ENCODE measurements at places on chromosomes 11 and 22.

DNA sequence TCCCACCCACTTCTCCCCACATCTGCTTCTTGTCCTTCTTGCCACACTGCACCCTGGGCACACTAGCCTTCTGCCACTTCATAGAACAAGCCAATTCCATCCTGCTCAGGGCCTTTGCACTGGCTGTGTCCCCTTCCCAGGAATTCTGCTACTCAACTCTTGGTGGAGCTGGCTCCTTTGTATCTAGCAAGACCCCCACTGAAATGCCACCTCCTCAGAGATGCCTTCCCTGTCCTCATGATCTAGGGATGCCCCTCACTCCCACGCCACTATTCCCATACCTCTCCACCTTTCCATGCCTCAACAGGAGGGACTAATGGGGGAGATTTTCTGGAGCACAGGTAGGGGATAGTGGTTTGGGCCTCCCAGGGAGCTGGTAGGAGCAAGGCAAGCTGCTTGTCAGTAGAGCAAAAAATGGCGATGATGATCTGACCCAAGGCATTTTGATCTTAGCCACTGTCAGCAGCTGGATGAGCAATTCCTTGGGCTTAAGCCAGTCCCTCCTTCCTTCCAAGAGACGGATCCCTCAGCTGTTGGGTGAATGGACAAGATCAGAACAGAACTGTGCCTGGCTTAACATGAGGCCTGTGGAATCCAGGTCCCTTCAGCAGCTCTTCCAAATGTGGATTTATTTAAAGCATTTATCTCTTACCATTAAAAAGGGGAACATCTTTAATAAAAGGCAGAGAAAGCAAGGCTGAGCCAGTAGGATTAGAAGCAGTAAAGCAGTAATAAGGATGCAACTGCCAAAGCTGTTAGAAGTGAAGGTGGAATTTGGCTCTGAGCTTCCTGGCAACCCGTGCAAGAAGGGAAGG lies 4.0 kb upstream of the PRDM11 start:
- DNase-seq = no peak

GRCh38 chr11:107719557-107720302 lies 7.9 kb upstream of the SLN start:
- DNase-seq = peak; percentile 66

GRCh38 chr11:4180441-4181183 lies 86.0 kb downstream of the RRM1 start:
- no peak for DNase-seq

DNA sequence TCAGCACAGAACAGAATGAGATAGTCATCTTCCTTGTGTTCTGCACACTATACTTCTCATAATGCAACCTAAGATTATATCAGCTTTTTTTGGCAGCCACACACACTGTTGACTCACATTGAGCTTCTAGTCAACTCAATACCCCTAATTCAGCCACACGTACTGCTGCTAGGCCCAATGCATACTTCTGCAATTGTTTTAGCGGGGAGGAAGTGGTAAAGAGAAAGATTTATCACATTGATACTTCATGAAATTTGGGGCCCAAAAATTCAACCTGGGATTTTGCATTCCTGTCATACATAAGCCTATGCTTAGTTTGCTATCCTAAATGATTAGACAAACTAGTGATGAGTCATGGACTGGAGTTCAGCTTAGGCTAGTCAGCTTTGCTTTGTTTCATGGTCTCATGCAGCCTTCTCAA lies 8.6 kb upstream of the UPB1 start:
- DNase-seq = no peak

DNA sequence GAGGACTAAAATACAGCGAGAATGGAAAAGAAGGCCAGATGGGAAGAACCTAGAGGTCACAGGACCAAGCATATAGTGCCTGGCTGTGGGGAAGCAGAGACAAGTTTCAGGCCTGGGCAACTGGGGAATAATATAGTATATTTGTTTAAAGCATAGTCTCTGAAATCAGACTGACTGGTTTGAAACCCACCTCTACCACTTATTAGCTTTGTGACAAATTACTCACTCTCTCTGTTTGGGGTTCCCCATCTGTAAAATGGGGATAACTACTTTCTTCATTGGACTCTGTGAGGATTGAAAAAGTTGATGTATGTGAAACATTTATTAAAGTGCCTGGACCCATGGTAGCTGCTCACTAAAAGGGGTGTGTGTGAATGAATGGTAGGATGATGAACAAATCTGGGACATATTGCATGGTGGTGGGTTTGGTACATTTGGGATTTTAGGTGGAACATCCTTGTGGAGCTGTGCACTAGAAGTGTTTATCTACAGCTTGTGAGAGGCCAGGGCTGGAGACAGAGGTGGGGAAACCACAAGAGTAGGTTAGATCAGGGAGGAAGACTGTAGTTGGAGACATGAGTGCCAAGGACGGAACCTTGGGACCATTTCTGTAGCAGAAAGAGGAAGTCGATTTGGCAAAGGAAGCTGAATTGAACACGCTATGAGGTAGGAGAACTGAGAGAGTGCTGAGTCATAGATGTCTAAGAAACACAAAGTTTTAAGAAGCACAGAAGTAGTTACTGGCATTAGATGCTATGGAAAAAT lies 52.6 kb downstream of the SWAP70 start:
- DNase-seq = no peak

DNA sequence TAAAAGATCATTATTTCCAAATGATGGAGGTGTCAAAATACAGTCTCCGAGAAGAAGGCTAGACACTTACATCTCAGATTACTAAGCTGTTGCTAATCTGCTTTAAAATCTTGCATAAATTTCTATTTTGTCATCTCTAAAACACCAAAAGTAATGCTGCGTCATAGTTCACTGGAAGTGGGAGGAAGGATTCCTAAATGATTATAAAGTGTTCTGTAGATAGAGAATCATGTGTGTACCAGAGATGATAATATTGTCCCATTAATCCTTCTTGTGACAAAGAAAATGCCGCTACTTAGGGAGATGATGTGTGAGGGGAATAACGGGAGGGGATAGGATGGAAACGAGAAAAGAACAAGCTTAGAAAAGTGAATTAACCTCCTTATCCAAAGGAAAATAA lies 268.6 kb downstream of the JRKL start:
- no peak for DNase-seq

- no peak for DNase-seq
These were observed 17.7 kb upstream of the IL2RB start for GRCh38 chr22:37167176-37167980.

DNA sequence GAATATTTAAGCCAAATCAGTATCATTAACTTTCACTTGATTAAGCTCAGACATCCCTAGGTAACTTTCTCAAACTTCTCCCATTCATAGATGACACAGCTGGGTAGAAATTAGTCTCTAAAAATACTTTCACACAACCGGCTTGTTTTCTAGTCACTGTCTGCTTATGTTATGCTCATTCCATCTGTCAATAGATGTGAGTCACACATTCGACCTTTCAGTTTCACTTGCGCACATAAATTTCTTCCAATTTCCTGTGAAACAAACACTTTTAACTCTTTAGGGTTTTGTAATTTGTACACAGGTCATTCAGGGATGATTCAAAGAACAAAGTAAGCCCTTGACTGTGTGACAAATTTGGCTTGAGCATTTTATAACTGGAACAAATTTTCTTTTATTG lies 723.0 kb downstream of the KCNA4 start:
- no peak for DNase-seq

DNA sequence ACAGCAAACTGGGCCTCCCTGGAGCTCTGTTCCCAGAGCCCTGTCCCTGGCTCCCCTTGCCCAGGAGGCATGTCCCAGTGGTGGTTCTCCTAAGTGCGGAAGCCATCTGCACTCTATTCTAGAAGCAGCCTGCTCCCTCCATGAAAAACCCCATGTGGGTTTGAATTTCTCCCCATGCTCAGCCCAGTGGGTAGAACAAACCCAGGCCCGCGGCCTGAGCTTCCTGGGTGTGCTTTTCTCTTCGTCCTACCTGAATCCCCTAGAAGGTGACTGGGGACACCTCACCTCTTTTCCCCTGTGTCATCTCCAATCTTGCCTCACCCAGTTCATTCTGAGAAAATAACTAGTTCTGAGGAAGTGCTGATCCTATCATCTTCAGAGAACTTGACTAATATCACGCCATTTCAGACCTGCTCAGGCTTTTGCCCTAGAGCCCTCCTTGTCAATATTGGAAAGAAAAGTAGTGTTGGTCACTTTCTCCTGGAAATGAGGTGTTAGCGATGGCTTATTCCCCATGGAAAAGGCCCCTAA lies 15.9 kb downstream of the IL10RA start:
- no peak for DNase-seq

DNA sequence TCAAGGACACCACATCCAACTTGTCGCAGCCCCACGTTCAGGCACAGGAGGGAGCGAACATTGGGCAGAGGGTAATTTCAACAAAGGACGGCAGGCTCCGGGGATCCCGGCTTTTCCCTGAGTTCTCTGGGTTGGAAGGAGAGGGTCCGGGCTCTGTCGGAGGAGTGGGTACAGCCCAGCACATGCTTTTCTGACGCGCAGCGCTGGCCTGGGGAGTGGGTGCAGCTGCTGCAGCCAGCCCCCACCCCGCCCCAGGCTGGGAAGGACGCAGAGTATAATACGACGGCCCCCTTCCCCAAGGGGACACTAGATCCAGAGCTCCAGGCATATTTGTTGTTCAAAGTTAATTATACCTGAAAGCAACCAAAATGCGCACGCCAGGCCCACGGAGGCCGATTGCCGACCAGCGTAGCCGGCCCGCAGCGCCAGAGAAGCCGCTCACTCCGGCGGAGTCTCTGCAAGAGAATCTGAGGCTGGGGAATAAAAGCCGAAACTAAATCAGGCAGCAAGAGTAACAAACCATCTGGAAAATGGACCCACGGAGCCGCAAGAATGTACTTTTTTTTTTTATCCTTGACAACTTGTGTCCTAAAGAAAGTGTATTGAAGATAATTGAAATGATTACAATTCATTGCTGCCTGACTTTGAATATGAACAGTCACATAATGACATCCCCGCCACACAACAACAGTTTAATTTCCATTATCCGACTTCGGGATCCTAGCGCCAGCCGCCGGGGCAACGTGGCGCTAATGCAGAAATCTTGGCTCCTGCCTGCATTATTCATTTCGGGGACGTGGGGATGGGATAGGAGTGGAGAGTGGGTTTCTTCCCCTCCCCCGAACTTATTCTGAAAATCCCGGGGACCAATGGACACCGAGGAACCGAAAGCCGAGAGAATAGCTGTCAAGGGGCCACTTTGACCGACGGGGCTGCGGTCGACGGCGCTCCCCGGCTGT lies 14.0 kb upstream of the PAX6 start:
- no peak for DNase-seq

DNA sequence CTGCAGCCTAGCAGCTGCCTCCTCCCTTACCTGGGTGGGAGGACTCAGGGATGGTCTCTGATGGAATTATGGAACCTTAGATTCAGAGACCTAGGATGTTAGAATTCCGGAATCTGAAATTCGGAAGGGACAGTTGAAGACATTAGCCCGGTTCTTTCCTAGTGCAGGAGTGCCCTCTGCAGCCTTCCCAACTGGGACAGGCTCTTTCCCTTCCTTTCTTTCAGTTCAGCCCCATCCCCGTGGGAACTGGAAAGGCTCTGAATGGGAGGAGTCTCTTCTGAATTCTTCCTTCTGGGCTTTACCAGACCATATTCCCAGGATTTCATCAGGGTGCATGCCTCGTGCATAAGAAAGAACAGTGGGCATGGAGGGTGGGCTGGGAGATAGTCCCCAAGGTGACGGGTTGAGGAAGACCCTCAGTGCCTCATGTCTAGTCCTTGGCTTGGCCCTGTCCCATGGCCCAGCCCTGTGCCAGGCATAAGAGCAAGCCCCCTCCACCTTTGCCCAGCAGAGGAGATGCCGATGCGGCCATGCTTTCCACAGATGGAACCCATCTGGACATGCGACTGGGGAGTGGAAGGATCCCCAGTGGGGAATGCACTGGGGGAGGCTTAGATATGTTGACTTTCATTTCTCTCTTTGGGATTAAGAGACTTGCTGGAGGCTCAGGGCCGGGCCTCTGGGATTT lies 14.4 kb downstream of the DNAJB13 start:
- DNase-seq = peak; percentile 54

GRCh38 chr22:27210111-27210730 lies 552.8 kb downstream of the MIAT start:
- no peak for DNase-seq

- peak; percentile 32 for DNase-seq
These were observed 278.4 kb downstream of the KIRREL3 start for GRCh38 chr11:126722006-126722736.

DNA sequence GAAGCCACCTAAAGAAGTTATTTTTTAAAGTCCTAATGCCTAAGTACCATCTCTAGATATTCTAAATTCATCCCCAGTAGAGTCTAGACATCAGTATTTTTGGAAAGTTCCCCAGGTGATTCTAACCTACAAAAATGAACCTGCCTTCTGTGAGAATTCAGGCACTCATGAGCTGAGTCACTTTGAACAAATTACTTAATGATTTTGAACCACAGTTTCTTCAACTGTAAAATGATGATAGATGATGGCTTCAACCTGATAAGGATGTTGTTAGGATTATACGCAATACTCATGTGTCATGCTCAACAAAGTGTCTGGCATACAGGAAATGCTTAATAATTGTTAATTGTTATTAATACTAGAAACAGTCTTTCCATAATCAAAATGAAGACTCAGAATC lies 82.8 kb upstream of the OR5AK2 start:
- no peak for DNase-seq

DNA sequence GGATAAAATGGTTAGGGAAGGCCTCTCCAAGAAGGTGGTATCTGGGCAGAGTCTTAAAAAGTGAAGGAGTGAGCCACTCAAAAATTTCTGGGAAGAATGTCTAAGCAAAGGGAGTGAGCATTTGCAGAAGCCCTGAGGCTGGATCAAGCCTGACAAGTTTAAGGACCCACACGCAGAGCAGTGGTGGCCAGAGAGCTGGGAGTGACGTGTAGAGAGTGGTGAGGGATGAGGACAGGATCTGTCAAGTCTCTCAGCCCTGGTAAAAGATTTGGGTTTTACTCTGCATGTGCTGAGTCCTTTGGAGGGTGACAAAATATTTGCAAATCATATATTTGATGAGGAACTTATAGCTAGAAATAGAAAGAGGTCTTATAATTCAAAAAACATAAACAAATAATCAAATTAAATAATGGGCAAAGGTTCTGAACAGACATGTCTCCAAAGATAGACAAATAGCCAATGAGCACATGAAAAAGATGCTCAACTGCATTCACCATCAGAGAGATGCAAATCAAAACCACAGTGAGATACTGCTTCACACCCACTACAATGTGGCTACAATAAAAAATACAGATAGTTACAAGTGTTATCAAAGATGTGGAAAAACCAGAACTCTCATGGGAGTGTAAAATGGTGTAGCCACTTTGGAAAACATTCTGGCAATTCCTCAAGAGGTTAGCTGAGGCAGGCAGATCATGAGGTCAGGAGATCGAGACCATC lies 107.2 kb upstream of the NNMT start:
- no peak for DNase-seq

GRCh38 chr11:46026606-46027293 lies 94.5 kb downstream of the PHF21A start:
- DNase-seq = no peak

GRCh38 chr11:47672283-47672730 lies 29.9 kb upstream of the MTCH2 start:
- DNase-seq = no peak

- no peak for DNase-seq
These were observed 564.5 kb downstream of the DLG2 start for GRCh38 chr11:85062659-85063058.
